ENCODE measurements at places on chromosomes 6 and 20.
A peak's percentile ranks its signal among the peaks of the same experiment; 100 is the strongest.

- peak; percentile 59 for DNase-seq
Measured at GRCh38 chr6:26064619-26065257, 22.5 kb upstream of the HFE start.

- no peak for DNase-seq
Measured at GRCh38 chr6:152091201-152091600, 283.7 kb downstream of the ESR1 start.

GRCh38 chr20:56795492-56795891 is 166.4 kb downstream of the TFAP2C start:
- no peak for DNase-seq

DNA sequence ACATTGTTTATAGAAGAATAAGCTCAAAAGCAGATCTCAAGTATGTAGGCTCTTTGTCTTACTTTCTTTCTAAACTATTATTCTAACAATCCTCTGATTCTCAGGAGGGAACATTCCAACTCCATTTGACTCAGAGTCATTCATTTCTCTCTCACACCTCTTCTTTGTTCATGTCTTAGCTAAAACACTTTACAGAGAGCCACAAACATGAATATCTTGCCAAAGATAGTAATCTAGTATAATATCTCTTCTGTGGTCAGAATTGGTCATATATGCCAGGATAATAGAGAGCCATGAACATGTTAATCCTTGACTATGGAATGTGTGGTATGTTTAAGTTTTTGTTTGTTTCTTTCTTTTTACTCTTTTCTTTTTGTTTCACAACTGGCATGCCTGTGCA is 456.0 kb upstream of the PTCHD4 start:
- no peak for DNase-seq

Data from IMR-90 (cell line).